GM13976 (cell line): ENCODE measurements at places on chromosomes 1 and 21.

GRCh38 chr1:203281851-203282661 is 23.3 kb upstream of the BTG2 start:
- DNase-seq: no peak

DNA sequence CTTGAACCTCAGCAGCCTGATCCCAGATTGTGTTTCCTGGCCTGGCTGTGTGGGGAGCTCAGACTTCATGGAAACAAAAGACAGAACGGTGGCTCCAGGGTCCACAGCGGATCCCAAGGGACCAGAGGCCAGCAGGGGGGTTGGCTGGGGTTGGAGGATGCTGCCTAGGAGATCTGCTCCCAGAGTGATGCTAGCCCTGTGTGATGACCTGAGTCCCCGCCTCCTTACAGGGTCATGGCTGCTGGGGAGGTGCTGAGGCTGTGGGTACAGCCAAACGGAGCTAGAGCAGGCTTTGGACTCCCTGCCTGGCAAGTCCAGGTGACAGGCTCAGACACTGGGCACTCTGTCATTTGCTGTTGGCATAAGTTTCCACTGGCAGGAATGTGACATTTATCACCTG is 11.5 kb upstream of the RUNX3 start:
- DNase-seq: no peak

DNA sequence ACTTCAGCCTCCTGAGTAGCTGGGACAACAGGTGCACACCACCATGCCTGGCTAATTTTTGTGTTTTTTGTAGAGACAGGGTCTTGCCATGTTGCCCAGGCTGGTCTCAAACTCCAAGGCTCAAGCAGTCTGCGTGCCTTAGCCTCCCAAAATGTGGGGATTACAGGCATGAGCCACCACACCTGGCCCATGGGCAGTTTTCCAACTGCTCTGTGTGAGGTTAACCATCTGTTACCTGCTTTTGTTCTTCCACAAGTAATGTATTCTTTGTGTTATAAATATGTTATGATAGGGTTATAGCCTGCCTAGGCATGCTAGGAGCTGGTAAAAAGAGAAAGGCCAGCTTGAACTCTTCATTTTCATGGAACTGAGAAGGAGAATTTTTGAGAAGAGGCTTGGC is 30.7 kb downstream of the TUFT1 start:
- no peak for DNase-seq

DNA sequence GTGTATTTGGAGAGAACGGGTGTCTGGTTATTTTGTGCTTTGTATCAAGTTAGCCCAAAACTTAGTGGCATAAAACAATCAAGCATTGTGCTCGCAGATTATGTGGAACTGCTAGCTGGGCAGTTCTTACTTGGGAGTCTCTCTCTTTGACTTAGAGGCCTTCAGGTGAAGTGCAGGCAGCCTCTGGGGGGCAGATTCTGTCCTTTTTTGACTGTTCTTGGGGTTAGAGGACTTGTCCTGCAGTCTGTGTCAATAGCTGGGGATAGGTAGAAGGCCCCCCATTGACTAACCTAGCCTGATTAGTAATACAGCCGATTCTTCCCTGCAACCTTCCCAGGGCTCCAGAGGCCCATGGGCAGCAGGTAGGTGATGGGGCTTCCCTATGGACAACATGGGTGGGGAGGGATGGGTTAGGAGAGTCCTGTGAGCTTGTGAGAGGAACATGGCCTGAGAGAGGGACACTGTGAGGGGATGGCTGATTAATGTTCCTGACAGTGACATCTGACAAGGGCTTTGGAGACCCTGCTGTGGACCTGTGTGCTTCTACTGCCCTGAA is 37.2 kb upstream of the ACOT11 start:
- no peak for DNase-seq
